AG08396 (cell line): ENCODE measurements at places on chromosomes 16 and 17.

DNA sequence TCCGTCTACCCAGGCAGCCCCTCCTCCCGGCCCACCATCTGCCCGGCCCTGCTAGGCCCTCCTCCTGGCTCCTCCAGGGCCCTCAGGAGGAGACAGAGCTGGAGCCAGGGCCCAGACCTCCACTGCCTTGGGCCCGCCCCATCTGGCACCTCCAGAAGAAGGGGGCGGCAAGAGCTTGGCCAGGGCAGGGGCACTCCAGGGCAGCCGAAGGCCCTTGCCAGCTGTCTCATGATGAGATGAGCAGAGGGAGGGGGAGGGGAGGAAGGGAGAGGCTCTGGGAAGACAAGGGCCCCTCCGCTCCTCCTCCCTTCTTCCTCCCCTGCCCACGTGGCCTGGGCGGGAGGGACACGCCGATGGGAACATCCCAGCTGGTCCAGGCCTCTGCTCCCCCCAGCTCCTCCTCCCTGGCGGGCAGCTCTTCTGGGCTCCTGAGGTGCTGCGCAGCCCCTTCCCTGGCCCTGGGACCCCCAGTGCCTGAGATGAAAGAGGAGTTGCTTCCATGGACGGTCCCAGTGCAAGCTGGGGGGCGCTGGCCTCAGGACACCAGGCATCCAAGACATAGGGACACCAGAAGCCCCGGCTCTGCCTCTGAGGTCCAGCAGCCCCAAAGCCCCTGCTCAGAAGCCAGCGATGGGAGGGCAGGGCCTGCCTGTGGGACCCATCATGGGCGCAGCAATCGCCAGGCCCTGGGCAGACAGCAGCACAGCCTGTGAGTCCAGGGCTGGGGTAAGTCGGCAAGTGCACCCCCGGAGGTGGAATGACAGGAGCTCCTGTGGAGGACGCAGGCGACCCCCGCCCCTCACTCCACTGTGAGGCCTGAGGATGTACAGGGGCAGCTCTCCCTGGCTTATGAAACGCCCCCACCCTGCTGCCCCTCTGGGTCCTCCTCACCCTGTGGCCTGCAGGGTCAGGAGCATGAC, 23.6 kb upstream of the ENPP7 start:
- DNase-seq = no peak

GRCh38 chr16:1469693-1470201, 5.1 kb downstream of the CLCN7 start:
- no peak for DNase-seq

DNA sequence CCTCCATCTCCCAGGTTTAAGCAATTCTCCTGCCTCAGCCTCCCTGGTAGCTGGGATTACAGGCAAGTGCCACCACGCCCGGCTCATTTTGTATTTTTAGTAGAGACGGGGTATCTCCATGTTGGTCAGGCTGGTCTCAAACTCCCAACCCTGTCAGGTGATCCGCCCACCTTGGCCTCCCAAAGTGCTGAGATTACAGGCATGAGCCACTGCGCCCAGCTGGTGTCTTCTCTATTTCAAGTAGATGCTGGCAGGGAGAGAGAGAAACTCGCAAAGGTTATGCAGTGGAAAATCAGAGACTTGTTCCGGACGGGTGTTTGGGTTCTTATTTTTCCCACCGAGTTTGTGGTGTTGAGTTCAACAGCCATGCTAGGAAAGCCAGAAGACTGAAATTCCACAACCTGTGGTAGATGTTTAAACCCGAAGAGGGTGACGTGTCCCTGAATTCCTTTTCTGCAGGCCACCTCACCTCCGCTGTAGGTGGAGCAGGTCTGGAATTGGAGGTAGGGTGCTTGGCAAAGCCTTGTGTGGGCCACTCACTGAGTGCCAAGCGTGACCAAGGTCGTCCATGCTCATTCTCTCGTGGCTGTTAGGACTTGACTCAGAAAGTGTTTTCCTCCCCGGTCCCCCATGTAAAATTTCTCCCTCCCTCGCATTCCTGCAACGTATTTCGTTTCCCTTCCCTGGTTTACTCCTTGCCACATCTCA, 7.3 kb upstream of the ZDHHC7 start:
- DNase-seq = no peak

- no peak for DNase-seq
Measured at GRCh38 chr16:3015865-3016521, 2.0 kb downstream of the CLDN6 start.

DNA sequence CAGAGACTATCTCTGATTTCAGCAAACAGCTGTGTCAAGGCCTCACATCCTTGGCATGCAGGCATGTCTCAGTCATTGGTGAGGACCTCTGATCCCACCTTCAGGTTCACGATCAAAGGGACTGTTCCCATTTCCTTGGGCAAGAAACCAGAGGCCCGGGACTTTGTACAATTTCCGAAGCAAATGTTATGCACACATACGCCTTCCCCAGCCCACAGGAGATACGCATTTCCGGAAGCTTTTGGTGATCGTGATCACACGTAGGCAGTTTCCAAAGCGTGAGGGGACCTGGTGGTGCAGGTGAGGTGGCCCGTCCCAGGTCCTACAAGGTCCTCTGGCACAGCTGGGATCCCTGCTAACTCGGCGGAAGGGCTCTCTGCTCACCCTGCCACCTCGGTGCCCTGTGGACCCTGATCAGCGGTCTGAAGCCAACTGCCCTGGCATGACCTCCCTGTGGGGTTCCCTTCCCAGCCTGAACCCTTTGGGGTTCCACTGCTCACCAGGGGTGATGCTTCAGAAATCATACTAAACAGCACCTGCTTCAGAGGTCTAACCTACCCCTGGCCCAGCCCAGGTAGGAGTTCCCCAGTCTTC, 28.8 kb upstream of the KLHDC4 start:
- no peak for DNase-seq

DNA sequence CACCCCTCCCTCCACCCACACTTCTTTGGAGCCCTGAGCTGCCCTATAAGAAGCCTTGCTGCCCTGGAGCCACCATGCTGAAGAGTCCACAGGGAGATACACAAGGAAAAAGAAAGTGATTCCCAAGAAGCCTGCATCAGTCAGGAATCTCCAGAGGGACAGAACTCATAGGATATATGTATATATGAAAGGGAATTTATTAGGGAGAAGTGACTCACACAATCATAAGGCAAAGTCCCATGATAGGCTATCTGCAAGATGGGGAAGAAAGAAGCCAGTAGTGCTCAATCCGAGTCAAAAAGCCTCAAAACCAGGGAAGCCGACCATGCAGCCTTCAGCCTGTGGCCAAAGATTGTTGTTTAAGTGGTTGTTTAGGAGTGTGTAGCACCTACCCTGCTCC, 87.9 kb downstream of the TMEM114 start:
- no peak for DNase-seq

DNA sequence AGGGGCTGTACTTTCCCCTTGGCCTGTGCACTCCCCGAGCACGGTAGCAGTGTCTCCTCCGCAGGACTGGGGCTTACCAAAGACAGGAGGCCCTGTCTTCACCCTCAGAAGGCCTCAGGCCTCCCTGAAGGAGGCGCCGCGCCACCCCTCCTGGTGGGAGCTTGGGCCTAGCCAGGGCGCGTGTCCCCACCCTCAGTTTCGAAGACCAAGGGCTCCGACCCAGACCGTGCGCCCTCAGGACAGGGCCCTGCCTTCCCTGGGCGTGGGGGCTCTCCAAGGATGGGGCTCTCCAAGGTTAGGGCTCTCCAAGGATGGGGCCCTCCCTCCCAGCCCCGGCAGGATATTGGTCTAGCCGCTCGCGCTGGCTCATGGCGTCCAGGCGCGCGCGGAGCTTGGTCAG, 11.8 kb downstream of the PLCD3 start:
- DNase-seq = no peak

DNA sequence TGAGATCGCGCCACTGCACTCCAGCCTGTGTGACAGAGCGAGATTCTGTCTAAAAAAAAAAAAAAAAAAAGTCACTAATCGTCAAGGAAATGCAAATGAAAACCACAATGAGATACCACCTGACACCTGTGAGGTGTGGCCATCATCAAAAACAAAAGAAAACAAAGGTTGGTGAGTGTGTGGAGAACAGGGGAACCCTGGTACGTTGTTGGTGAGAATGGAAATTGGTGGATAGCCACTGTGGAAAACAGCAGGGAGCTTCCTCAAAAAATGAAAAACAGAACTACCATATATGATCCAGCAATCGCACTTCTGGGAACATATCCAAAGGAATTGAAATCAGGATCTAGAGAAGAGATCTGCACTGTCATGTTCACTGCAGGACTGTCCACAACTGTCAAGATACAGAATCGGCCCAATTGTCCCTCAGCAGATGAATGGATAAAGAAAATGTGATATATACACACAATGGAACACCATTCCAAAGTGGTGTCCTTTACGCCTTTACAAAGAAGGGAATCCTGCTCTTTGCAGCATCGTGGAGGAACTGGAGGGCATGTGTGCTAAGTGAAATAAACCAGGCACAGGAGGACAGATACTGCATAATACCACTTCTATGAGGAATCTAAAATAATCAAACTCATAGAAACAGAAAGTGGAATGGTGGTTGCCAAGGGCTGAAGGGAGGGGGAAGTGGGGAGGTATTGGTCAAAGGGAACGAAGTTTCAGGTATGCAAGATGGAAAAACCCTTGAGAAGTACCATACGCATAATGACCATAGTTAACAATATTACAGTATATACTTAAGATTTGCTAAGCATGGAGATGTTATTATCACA, 63.5 kb upstream of the PLCG2 start:
- no peak for DNase-seq

GRCh38 chr16:52545898-52546266, 1.1 kb downstream of the TOX3 start:
- no peak for DNase-seq
